ENCODE measurements at places on chromosomes 2 and 18.

DNA sequence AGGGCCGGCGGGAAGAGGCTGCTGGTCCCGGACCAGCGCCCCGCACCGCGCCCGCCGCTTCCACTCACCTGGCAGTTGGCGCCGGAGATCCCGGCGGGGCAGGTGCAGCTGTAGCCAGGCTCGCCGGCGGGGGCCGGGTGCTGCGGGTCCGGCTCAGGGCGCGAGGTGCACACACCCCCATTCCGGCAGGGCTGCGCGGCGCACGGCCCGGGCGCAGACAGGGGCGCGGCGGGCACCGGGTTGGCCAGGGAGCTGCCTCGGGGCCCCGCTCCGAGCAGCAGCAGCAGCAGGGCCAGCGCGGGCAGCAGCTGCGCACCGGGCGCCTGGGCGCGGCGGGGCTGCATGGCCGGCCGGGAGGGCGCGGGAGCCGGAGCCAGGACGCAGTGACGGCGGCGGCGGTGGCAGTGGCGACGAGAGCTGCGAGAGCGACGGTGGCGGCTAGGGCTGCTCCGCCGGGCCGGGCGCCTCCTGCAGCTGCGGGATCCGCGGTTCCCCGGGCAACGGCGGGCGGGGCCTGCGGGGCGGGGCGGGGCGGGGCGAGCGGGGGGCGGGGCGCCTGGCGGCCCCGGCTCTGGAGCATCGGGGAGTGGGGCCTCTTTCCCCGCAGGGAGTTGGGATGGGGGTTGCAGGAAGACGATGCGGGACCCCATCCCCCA, at the start of gene DNER:
Gene DNER, minus strand, starts transcription at position 476 of the 656 bp plus-strand sequence. Its CDS starts 132 bp downstream, at position 344.
- H3K27me3 ChIP-seq, result peaks cover 90% of the 10 kb centered on the region
- H3K4me1 ChIP-seq, result peaks cover 5% of the 10 kb centered on the region
- H3K4me3 ChIP-seq, result peak within 1 kb of the TSS; percentile 43

GRCh38 chr18:79877163-79878091, 74.0 kb downstream of the SLC66A2 start:
- H3K27me3 ChIP-seq, result peaks cover 14% of the 10 kb centered on the region
- no peaks in the 10 kb centered on the region for H3K4me1 ChIP-seq
- DNase-seq, result no peak
- H3K27ac ChIP-seq, result no peak overlapping the region

DNA sequence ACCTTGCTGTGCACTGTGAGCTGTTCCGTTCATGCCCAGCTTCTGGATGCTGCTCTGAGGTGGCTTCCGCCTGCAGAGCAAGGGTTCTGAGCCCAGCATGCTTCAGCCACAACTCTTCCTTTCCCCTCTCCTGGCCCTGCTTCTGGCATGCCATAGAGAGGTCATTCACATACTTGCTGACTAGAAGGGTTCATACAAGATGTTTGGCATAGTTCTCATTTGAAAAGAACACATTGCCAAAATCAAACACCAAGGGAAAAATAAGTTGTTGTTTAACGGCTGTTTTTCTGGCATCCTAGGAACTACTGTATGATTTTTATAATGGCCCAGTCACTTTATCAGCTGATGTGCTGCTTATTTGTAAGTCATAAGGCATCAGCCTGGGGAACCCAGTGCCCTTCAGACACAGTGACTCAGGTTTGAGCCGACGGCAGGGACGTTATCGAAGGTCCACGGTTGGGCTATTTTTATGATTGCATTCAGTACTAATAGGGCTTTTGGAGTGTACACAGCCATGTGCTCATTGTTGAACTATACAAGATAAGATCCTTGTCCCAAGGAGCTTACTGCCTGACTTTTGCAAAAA, 53.9 kb upstream of the CTAGE1 start:
- H3K4me1 ChIP-seq, result peaks cover 4% of the 10 kb centered on the region
- no peaks in the 10 kb centered on the region for H3K36me3 ChIP-seq
- H3K27me3 ChIP-seq, result no peaks in the 10 kb centered on the region
- H3K4me3 ChIP-seq, result no peak overlapping the region
- no peak for DNase-seq

- no peaks in the 10 kb centered on the region for H3K27me3 ChIP-seq
- peaks cover 36% of the 10 kb centered on the region for H3K4me1 ChIP-seq
- DNase-seq, result peak; percentile 37
- H3K36me3 ChIP-seq, result no peaks in the 10 kb centered on the region
Observed at GRCh38 chr2:55048508-55049042, 1.7 kb downstream of the RTN4 start.

- H3K36me3 ChIP-seq, result no peaks in the 10 kb centered on the region
- no peak overlapping the region for H3K27ac ChIP-seq
- DNase-seq, result no peak
- H3K4me1 ChIP-seq, result peaks cover 4% of the 10 kb centered on the region
- H3K27me3 ChIP-seq, result no peaks in the 10 kb centered on the region
Observed at GRCh38 chr2:7517088-7517487, 599.9 kb downstream of the RNF144A start.

- H3K27ac ChIP-seq, result no peak overlapping the region
- H3K4me3 ChIP-seq, result no peak overlapping the region
- DNase-seq, result no peak
- no peaks in the 10 kb centered on the region for H3K36me3 ChIP-seq
- no peaks in the 10 kb centered on the region for H3K4me1 ChIP-seq
Observed at GRCh38 chr2:83596592-83597282, 862.3 kb downstream of the SUCLG1 start.

GRCh38 chr2:217944923-217945322, 57.9 kb downstream of the TNS1 start:
- no peak for DNase-seq
- no peaks in the 10 kb centered on the region for H3K36me3 ChIP-seq
- peak overlapping the region; percentile 88 for H3K27ac ChIP-seq

GRCh38 chr2:168003876-168004275, 243.5 kb downstream of the STK39 start:
- no peaks in the 10 kb centered on the region for H3K27me3 ChIP-seq
- no peak overlapping the region for H3K4me3 ChIP-seq
- no peaks in the 10 kb centered on the region for H3K36me3 ChIP-seq
- H3K27ac ChIP-seq, result no peak overlapping the region
- DNase-seq, result no peak
- H3K4me1 ChIP-seq, result no peaks in the 10 kb centered on the region
